Stimulated activated CD4-positive, alpha-beta T cell treated with anti-CD3 and anti-CD28 coated beads, Interleukin-4, amount 100 ng/mL, for 1 hour (primary cell): ENCODE measurements at places on chromosomes 3 and 15.

DNA sequence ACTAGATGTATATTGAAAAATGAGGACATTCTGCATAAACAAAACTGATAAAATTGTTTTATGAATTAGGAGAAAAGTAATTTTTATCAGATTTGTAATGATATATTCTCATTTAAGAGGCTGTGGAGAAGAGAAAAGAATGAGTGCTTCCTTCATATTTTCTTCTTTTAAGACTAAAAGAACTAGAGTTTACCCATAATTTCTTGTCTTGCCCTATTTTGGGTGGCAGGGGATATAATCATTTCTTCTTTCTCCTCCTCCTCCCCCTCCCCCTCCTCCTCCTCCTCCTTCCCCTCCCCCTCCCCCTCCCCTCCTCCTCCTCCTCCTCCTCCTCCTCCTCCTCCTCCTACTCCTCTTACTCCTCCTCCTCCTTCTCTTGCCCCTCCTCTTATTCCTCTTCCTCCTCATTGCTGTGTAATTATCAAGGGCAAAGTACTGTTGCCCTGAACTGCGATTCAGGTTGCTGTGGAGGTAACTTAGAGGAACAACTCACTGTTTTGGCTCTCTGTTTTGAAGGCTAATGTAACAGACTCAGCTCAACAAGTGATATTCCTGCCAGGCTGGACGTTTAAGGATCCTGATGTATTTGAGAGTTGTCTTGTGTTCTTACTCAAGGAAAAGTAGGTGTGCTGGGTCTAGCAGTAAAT is 555.4 kb downstream of the AGBL1 start:
- no peak for DNase-seq

- peak; percentile 97 for DNase-seq
Measured at GRCh38 chr3:195914648-195915473, 6.5 kb upstream of the TNK2 start.

- DNase-seq = no peak
Measured at GRCh38 chr3:181418233-181418632, 293.5 kb upstream of the SOX2 start.

DNA sequence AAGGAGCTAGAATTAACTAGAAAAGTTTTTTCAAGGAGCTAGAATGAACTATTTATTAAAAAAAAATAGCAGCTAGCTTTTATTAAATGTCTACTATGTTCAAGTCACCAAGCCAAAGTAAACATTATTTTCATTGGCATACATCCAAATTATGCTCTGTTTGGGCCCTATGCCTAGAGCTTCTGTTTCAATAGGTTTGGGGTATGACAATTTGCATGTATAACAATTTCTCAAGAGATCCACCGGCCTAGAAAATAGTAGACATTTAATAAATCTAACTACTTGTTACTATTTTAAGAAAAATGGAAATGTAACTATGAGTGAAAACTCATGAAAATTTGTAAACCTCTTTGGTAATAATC is 8.0 kb downstream of the GABRR3 start:
- no peak for DNase-seq

DNA sequence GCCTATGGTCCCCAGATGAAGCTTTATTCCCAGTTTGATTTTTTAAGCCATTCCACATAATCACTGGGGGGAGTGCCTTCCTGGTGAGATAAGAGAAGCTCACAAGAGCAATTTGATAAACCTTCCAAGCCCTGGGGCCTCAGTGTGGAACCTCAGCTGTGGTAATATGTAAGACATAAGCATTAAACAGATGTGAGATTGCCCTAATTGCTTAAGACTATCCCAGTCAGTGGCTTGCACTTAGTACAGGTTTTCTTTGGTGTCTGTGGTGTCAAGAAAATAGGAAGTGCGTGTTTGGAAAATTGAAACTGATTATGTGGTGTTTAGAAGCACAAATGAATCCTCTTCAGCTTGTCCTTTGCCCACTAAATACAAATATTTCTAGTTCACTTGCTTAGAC is 54.3 kb downstream of the LRRN1 start:
- no peak for DNase-seq

DNA sequence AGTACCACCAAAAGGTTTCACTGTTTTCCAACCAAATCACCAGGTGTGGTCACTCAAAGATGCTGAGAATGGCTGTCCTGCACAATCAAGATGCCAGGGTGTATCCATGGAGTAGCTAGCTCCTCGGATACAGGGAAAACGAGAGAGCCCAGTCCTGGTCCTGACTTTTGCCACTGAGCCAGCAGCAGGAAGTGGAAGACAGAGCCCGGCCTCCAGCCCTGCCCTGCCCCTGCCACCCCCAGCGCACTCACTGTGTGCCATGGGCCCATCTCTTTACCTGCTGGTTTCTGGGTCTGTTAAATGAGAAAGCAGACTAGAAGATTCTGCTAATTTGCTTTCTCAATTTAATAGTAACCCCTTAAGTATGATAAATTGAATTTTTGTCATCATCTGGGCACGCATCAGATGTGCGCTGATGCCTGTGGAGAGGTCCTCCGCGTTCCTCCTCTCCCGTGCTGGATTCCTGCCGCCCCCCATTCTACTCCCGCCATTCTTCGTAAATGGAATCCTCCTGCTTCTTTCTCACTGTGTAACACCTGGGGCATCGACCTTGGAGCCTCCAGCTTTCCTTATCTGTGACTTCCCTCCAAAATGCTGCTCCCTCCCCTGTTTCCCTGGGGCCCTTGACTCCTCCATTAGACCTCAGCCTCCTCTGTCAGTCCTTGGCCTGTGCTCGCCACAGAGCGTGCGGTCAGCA is 18.0 kb downstream of the TNFAIP8L3 start:
- DNase-seq = no peak

GRCh38 chr3:112132975-112133448 is at the start of gene GCSAM:
GCSAM (minus strand) TSS chr3:112133248; CDS start chr3:112133120, 128 bp downstream.
- peak; percentile 51 for DNase-seq

GRCh38 chr15:83446904-83447709 is at the start of gene SH3GL3:
SH3GL3 (plus strand) TSS chr15:83447341; CDS start chr15:83447534, 193 bp downstream.
- peak; percentile 58 for DNase-seq

DNA sequence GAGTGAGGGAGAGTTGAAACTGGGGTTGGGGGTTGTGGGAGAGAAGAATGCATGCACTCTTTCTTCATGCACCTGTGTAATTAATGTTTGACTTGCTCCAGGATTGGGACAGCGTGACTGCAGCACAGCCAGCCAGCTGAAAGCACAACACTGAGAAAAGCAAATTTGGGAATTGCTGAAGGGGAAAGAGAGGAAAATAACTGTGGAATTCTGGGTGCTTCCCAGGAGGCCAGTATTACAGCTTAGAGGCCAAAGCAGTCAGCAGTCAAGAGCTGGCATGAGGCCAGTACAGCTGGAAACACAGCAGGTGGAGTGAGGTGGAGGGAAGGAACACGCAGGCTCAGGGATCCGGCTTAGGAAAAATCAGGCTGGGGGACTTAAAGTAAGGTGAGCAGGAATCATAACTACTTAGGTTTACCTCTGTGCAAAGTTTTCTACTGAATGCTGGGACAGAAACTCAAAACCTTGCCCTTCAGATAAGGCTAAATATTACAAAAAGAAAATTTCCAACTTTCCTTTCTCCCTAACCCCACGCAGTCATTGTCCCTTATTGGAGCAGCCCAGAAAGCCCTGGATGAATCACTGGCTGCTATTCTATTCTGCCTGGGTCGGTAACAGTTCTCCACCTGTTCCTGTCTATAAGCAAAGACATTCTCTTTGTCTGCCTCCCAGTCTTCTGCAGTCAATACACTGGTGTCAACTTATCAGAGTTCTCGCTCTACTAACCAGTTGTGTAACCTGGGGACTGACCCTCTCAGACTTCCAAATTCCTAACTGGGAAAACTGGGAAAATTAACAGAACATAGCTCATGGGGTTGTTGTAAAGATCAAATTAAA is 167.2 kb downstream of the MAGI1 start:
- DNase-seq = no peak

GRCh38 chr15:98018761-98019351 is 58.4 kb downstream of the ARRDC4 start:
- DNase-seq = no peak

DNA sequence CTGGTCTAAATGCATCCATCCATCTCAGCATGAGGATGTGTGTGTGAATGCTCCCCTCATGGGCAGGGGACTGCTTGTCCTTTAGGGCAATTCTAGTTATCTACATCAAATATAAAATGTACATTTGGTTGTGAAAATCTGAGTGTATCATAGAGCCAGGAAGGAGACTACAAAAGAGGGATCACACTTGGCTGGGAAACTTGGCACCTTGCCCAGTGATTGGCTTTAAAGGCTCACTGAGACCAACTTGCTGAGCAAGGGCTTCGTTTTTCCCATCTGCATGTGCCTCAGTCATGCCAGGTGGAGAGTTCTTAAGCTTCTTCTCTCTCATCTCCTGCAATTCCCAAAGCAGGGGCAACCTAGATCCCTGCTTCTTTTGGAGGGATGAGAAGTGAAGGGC is 5.2 kb downstream of the CAPN3 start:
- no peak for DNase-seq

DNA sequence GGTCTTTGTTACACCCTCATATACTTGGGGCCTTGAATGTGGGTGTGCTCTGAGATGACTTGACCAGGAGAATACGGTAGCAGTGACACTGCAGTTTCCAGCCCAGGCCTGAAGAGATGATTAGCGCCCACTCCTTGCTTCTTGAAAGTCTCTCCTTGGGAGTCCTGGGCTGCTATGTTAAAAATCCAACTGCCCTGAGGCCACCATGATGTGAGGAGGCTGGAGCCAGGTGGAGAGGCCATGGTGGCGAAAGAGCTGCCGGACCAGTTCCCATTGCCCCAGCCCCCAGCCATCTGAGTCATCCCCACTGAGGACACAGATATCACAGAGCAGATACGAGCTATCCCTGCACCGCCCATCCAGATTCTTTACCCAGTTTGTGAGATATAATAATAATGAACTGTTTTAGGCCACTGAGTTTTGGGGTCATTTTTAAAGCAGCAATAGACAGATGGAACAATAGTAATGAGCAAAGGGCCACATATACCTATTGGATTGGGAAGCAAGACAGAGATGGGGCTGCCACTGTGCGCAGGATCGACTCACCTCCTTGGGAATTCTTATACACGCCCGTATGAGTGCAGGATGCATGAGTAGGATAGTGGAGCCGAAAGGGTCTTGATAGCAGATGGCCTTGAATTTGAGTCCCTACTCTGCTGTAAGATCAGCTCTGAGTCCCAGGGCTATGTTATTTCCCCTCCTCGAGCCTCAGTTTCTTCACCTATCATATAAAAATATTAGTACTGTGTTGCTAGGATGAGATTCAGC is 12.1 kb upstream of the GATA2 start:
- DNase-seq = no peak

DNA sequence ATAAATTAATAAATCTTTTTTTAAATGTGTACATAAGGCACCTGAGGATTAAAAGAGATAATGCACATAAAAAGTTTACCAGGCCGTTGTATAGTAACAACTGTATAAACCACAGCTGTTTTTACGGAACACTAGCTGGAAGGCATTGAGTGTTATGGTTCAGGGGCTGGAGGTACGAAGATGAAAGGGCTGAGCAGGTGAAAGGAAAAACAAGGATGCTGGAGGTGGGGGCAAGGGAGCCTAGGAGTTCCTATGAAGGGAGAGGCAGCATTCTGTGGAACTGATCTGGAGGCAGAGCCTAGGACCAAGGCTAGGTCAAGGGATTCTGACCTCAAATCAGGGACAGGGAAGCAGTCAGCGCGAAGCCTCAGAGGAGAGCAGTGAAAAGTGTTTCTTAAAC is 8.0 kb downstream of the SEMA5B start:
- DNase-seq = no peak
